Naive thymus-derived CD8-positive, alpha-beta T cell (primary cell): ENCODE measurements at places on chromosomes 2 and 18.
A peak's percentile ranks its signal among the peaks of the same experiment; 100 is the strongest.

GRCh38 chr18:75253784-75254183 lies 43.2 kb downstream of the TSHZ1 start:
- DNase-seq: no peak

DNA sequence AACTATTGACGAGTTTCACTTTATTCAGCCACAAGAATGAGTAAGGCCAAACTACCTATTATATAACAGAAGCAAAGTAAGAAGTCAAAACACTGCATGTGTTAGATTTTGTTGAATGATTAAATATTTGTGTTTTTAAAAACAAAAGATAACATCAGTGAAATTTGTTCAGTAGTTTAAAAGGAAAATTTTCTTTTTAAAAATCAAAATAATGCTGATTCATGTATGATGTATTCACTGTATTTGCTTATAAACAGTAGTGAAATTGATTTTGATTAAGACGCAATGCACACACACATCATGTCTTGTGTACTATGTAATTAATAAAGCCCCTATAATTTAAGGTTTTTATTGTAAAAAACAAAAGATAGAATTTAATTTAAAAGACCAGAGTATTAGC lies 73.6 kb upstream of the PSMD14 start:
- DNase-seq: no peak

DNA sequence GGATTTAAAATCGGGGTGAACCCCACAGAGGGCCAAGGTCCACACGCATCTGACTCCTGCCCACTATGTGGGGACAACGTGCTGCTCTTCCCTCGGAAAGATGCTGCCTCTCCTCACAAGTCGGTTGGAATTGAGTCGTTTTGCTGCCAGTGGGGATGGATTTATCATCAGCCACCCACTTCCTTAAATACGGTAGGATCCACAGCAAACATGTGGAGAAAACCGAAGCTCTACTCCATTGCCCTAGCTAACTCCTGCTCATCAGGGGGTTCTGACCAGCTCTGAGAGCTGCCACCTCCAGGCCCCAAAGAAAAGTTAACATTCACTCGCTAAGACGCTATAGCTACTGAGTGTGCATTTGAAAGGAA lies 80.9 kb downstream of the CHRNA1 start:
- peak; percentile 32 for DNase-seq

GRCh38 chr2:194700726-194701125 lies 956.3 kb upstream of the SLC39A10 start:
- no peak for DNase-seq

DNA sequence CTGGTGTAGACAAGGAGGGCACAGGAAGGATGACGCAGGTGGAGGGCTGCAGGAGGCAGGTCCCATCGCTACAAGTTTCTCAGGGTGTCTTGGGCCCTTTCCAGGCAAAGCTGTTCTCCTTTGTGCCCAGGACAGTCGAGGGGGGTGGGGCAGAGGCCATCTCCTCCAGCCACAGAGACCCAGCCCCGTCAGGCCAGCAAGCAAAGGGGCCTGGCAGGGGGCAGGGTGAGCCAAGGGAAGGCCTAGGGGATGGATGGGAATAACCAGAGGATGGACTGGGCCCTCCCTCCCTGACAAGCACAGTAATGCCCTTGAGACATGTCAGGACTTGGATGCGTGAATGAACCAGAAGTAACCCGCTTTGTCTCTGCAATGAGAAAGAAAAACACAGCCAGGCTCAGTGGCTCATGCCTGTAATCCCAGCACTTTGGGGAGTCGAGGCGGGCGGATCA lies 6.3 kb downstream of the TCF23 start:
- no peak for DNase-seq

GRCh38 chr18:37254236-37254754 lies 311.3 kb downstream of the CELF4 start:
- DNase-seq: no peak

- DNase-seq: no peak
These were observed 95.1 kb downstream of the ASB1 start for GRCh38 chr2:238521870-238522269.

DNA sequence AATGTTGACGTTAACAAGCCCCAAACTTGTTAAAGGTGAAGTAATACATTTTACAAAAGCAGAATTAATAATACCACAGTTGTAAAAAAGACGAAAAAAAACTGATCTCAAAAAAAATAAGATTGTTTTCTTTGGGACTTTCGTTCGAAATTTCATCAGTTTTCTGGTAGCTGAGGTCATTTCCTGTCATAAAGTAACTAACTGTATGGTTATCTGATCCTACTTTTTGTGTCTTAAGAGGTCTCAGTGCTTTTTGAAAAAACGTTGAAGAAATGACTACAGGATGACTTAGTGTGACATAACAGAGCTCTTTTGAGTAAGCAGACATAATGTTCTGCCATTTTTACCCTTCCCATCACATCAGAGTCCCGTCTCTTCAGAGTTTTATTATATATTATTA lies 79.3 kb downstream of the BIRC6 start:
- no peak for DNase-seq

DNA sequence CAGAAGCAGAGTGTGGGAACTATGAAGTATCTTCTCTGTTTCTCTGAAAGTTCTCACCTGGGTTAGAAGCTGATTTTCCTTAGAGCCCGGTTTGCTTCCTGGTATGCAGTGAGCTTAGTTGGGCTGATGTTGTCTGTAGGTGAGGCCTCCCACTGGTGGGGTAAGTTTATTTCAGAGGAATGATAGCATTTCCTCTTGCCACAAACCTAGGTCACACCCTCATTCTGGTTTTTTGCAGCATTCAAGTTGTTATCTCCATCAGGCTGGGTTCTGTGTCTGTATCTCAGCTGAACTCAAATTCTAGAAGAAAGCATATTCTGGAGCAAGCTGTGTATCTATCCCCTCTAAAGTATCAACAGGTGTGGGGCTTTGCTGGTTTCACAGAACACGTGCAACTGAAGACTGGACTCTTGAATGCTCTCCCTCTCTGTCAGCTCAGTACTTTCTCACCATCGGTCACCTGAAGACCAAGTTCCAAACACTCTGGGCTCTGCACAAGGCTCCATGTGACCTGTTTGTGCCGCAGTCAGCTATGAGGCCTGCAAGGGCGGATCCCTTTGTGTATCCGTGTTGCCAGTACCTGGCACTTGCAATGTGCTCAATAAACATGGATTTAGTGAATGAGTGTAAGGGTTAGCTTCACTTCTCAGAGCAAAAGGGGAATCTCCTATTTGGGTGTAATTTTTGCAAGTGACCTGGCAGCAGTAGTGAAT lies 49.5 kb upstream of the MBOAT2 start:
- DNase-seq: no peak

DNA sequence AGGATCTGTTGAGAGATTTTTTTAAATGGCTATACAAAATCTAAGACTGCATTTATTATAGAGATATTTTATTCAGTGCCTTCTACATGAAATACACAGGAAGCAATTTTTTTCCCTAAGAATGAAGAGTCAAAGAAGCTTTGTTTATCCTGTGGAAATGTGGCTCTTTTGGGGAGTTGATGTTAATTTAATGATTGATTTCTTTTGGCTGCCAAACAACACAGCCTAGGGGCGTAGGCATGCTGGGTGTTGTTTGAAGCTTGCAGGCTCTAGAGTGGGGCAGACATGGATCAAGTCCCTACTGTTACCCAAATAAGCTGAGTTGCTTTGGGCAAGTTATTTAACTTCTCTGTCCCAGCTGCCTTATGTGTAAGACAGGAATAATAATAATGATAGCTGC lies 21.1 kb upstream of the PLEK start:
- no peak for DNase-seq

DNA sequence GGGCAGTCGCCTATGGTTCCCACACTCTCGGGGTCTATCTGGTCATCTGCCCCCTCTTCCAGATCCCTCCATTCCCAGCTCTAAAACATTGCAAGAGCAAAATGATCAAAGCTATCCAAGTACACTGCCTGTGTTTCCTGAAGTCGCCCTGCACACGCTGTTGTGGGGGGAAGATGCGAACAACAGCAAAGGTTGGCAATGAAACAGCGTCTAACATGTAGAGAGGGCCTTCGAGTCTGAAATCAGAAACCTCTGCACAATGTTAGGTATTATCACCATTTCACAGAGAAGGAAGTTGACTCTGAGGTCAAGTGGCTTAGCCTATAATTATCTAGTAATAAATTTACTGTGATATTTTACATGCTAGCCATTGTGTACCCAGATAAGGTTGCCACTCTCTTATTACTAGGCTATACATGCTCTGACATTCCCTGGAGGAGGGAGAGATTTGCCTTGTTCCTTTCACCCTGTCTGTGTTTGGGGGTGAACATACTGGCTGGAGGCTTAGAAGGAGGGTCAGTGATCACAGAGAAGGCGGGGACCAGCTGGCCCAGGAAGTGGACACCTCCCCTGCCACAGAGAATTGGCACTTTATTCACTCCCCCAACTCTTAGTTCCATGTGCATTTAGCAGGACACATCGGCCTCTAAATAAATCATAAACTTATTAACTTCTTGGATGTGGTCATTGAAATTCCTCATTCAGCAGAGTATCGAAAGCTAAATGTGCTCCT lies 36.8 kb downstream of the KCTD1 start:
- DNase-seq: no peak

GRCh38 chr2:85994421-85994777 lies 105.6 kb upstream of the ST3GAL5 start:
- no peak for DNase-seq

DNA sequence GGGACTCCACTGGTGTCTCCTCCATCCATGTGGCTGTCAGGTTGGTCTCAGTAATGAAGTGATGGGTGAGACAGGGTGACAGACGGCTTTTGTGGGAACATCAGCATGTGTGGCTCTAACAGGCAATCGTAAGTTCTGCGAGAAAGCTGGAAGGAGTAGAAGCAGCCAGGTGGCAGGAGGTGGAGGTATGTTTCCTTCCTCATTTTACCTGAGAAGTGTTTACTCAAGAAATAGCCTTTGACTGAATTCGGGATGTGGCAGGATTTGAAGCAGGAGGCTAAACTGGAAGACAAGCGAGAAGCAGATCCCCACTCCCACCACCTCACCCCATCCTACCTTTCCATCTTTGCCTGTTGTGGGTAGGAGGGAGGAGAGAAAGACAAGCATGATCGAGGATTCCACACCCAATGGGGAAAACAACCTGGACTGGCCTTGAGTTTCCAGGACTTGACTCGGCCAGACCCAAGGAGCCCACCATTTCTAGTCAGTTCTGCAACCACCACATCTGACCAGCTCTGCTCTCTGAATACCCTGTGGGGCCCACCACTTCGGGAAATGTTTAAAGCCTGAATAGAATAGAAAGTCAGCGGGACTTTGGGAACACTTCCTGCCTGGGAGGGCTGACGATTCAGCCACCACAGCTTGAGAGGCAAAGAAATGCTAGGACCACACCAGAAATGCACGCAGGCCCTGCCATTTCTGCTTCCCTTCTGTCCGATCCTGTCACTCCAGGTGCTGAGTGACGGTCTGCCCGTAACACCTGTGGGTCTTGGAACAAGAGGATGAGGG lies 1.2 kb downstream of the ABCG8 start:
- no peak for DNase-seq

GRCh38 chr18:69400253-69400975 lies at the start of gene DOK6:
TSS of gene DOK6 (plus strand) at chr18:69400888.
- DNase-seq: no peak

- no peak for DNase-seq
These were observed 5.2 kb upstream of the NOSTRIN start for GRCh38 chr2:168797286-168797655.

GRCh38 chr18:28854964-28855363 lies 678.0 kb upstream of the CDH2 start:
- no peak for DNase-seq

GRCh38 chr2:160256507-160256906 lies 56.4 kb upstream of the ITGB6 start:
- no peak for DNase-seq

- DNase-seq: no peak
These were observed 103.1 kb downstream of the RTN4 start for GRCh38 chr2:54947136-54947535.

DNA sequence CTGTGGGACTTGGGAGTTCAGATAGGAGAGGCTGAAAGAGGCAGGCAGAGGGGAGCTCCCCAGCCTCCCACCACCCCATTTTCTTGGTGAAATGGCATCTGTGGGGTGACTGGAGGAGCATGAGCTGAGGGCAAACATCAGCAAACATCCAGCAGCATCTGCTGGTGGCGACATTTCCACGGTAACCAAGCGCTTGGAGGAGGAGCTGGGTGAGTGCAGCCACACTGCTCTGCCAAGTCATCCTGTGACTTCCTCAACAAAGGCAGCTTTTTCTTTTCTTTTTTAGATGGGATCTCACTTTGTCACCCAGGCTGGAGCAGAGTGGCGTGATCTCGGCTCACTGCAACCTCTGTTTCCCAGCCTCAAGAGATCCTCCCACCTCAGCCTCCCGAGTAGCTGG lies 5.6 kb downstream of the TXNL4A start:
- peak; percentile 16 for DNase-seq

GRCh38 chr2:122031544-122032263 lies 276.3 kb downstream of the TSN start:
- DNase-seq: no peak

GRCh38 chr18:45958730-45959129 lies 8.4 kb downstream of the EPG5 start:
- no peak for DNase-seq

- no peak for DNase-seq
These were observed 89.4 kb downstream of the RRM2 start for GRCh38 chr2:10211844-10212422.

DNA sequence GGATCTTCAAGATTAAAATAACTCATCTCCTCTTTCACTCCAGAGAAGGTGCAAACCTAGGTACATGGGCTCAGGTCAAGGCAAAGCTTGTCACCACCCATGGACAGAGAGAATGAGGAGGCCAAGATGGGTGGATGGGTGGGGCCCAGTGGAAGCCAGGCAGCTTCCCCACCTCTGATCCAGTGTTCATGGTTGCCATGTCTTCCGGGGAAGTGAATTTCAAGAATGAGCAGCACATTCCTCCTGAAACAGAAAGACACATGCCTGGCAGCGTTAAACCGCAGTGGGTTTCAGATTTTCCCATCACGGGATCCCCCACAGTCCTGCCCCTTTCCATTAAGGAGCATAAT lies 301.7 kb downstream of the EIPR1 start:
- no peak for DNase-seq

- DNase-seq: no peak
These were observed 9.3 kb upstream of the KCNIP3 start for GRCh38 chr2:95287806-95288205.

GRCh38 chr18:21911551-21911950 lies 171.0 kb downstream of the MIB1 start:
- DNase-seq: no peak

DNA sequence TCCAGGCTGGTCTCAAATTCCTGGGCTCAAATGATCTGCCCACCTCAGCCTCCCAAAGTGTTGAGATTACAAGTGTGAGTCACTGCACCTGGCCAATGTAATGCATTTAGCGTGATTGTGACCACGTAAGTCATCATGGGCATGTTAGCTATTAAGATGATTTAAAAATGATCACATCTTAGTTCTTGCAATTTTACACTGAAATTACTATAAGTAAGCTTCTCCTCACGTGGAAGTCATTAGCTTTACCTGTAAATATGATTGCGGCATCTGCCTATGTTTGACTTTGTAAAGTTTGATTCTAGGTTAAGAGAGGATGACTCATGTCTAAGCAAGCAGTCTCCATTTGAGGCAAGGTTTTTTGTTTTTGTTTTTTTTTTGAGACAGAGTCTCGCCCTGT lies 85.5 kb downstream of the PMAIP1 start:
- DNase-seq: no peak
